ENCODE measurements at places on chromosomes 3 and 15.

DNA sequence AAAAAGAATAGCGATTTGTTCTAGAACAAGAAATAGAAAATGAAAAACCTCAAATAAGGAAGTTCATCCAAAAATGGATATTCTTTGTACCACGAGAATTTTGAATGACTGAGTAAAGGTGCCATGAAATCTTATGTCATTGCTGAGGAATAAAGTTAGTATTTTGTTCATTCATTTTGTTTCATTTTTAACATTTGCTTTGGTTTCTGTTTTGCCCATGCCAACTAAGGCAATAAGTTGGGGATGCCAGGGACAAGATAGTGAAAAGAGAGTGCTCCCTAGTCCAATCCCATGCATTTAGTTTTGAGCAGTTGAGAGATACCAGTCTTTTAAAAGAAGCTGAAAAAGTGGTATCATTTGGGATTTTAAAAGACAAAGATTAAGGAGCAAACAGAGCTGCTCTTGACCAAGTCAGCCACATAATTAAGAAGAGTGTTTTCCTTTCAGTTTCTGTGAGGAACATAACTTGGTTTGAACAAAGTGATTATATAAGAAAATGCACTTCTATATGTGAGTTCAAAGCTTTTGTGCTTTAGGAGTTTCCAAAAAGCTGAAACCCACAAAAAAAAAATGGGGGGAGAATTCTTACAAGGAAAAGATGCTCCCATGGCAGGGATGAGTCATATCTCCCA, 201.4 kb downstream of the PLOD2 start:
- DNase-seq: no peak

DNA sequence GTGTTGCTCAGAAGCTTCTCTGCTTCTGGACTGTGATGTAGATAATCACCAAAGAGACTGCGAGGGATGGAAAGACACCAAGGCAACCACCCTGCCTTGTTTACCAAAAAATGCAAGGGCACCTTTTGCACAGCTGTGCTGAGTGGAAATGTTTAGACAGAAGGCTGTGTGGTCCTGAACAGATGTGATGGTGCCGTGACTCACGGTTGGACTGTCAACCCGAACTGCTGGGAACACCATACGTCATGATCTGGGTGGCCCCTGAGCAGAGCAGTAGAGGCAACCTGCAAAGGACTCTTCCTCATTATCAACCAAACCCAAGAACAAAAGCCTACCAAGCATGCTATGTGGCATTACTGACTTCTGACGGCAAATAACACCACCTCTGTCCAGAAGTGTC, 61.3 kb upstream of the LPP start:
- DNase-seq: no peak

GRCh38 chr3:11850003-11850402, 3.3 kb upstream of the TAMM41 start:
- DNase-seq: no peak

GRCh38 chr3:64031540-64032508, 8.5 kb upstream of the PSMD6 start:
- DNase-seq: no peak

DNA sequence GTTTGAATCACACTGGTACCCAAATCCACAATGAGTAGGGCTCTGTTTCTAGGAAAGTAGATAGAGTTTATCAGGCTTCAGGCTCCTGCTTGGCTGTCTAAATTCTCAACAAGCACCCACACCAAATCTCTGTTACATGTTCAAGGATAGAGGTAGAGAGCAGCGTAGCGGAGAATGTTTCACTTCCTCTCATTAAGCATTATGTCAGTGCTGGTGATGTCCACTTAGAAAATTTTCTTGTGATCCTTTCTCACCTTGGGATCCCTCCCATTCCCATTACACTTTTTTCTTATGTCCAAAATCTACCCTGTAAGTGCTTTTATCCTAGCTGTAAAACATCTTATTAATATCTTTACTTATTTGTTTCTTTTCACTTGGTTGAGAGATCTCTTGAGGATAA, 34.7 kb upstream of the GCSAM start:
- DNase-seq: no peak

DNA sequence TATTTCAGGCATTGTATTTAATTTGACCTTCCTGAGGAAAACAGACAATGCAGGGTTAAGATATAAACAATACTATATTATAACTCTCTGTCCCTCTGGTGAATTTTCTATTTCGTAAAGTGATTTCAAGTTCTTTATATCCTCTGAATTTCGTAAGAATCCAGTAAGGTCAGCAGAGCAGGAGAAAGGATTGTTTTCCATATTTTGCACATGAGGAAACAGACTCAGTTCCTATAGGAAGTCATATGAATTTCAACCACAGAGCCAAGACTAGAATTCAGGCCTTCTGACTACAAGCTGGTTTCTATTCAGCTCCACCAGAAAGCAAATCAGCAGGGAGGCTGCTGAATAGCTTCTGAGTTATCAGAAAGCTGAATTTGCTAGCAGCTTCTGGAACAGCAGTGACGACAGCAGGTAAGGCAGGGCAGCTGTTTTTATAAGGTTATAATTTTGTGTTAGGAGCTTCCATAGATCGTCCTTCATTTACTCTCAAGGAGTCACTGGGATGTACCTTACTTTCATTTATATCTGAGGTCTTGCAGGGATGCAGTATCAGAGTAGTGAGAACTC, 11.1 kb upstream of the PLAAT1 start:
- DNase-seq: no peak

- DNase-seq: no peak
Observed at GRCh38 chr3:153679714-153680113, 441.5 kb upstream of the ARHGEF26 start.

- DNase-seq: no peak
Observed at GRCh38 chr15:89575656-89576416, 567 bp downstream of the TICRR start.

GRCh38 chr3:79947469-79947868, 179.7 kb upstream of the ROBO1 start:
- DNase-seq: no peak

All from stimulated activated CD4-positive, alpha-beta T cell treated with anti-CD3 and anti-CD28 coated beads, Interleukin-15, amount 100 ng/mL, for 1 hour (primary cell).